Stimulated activated CD8-positive, alpha-beta memory T cell treated with anti-CD3 and anti-CD28 coated beads, Interleukin-2, amount 100 ng/mL, for 48 hours (primary cell): ENCODE measurements at places on chromosomes 12 and 14.

GRCh38 chr14:101929946-101930345, 34.4 kb upstream of the DYNC1H1 start:
- no peak for DNase-seq

DNA sequence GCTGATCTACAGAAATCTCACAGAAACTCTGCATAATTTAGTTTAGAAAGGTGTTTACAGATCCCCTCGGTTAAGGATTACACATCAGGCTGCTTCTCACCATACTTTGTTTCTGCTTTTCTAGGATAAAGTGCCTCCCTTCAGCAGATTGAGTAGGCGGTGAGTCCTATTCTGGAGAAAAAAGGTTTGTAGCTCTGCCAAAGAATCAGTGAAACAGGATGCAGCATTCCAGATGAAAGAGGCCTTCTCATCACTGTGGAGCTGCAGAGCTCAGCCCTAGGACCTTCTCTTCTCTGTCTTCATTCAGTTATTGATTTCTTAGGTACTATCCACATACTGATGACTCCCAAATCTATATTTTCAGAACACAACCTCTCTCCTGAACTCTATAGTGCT, 155.5 kb upstream of the KRR1 start:
- DNase-seq: no peak

DNA sequence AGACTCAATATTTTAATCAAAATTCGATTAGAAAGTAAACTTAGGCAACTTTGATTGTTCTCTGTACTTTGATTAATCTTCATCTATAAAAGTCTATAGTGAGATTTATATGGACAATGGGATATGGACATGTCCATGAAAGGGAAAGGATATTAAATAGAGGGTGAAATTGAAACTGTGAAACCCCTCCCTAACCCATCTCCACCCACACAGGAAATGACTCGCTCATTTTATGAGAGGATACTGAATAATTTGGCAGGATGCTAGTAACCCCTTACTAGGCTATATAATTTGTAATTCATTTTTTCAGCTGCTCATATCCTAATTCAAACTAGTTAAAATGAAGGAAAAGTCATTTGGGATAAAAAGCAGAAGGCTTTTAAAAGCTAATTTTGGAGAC, 328.0 kb upstream of the ATP2B1 start:
- no peak for DNase-seq

DNA sequence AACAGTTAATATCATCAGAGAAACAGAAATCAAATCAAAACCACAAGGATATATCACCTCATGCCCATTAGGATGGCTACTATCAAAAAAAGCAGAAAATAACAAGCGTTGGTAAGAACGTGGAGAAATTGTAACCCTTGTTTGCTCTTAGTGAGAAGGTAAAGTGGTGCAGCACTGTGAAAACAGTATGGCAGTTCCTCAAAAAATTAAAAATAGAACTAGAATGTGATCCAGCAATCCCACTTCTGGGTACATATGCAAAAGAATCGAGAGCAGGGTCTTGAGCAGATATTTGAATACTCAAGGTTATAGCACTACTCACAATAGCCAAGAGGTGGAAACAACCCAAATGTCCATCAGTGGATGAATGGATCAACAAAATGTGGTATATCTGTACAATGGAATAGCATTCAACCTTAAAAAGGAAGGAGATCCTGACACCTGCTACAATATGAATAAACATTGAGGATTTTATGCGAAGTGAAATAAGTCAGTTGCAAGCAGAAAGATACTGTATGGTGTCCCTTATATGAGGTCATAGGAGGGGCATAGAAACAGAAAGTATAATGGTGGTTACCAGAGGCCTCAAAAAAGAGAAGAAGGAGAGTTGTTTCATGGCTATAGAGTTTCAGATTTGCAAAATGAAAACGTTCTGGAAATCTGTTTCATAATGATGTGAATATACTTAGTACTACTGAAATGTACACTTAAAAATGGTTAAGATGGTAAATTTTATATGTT, 131.0 kb upstream of the EEA1 start:
- no peak for DNase-seq

DNA sequence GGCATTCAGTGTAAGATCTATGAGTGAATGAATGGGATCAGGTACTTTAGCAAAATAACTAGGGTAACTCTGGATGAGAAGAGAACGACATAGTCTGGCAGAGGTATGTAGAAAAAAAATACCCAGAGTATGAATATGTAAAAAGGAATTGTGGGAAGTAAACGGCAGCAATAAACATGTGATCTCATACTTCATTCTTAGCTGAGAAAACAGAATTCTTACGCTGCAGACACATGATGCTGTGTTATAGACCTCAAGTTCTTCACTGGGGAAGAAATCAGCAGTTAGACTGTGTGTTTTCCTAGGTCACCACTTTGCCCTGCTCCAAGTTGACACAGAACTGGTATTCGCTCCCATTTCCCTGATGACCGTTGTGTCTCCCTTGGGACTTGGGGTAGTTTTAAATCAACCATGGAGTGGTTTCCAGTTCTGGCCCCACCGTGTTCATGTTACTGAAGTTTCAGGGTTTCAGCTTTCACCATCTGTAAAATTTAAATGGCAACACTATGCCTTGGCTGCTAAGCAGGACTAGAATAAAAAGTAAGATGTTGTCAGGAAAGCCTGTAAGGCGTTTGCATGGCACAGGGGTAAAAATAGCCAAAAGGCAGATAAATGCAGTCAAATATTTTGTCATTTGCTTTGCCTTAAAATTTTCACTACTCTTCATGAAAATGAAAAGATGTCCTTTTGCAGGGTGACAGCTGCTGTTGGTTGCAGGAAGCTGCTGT, 223.7 kb downstream of the PELI2 start:
- DNase-seq: no peak

- DNase-seq: no peak
These were observed 3.4 kb upstream of the SLCO1A2 start for GRCh38 chr12:21337959-21338744.

- no peak for DNase-seq
These were observed 24.4 kb downstream of the TUNAR start for GRCh38 chr14:95901054-95901453.

DNA sequence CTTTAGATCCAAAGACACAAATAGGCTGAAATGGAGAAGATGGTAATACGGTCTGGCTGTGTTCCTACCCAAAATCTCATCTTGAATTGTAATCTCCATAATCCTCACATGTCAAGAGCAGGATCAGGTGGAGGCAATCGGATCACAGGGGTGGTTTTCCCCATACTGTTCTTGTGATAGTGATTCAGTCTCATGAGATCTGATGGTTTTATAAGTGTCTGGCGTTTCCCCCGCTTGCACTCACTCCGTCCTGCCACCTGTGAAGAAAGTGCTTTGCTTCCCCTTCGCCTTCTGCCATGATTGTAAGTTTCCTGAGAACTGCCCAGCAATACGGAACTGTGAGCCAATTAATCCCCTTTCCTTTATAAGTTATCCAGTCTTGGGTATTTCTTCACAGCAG, 1795.5 kb upstream of the FLRT2 start:
- no peak for DNase-seq

GRCh38 chr14:89357655-89358297, 59.3 kb downstream of the FOXN3 start:
- no peak for DNase-seq

- no peak for DNase-seq
These were observed 3.5 kb upstream of the CLEC1A start for GRCh38 chr12:10102322-10102721.
